Activated CD4-positive, alpha-beta T cell treated with anti-CD3 and anti-CD28 coated beads for 48 hours (primary cell): ENCODE measurements at places on chromosomes 1 and 21.

DNA sequence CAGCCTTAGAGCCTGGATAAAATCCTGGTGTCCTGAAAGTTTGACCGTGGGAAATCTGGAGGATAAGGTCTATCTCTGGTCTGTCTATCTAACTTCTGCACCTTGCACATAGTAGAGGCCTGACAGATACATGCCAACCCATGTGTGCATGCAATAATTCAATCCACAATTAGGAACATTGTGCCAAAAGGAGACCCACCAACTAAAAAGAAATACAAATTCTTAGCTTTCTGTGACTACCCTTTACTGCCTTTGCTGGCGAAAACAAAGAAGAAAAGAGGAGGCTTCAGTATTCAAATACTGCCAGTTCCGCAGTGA lies 381 bp upstream of the KLHL20 start:
- DNase-seq = no peak

GRCh38 chr1:111789666-111790316 lies 34.1 kb downstream of the DDX20 start:
- DNase-seq = no peak

DNA sequence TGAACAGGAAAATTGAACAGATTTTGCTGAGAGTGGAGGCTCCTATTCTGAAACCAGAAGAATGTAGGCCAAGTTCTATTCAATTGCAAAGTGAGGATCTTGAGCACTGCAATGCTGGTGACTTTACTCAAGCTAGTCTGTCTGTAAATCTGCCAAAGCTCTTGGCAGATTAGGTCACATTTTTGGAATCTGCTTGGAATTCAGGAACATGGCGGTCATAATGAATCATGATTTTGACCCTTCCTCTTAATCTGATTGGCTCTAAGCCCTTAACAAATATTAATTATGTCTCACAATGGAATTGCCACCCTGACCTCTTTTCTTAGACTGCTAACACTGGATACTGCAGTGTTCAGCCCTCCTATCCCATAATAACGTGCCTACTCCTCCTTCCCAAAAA lies 7.2 kb upstream of the GNG12 start:
- DNase-seq = no peak

DNA sequence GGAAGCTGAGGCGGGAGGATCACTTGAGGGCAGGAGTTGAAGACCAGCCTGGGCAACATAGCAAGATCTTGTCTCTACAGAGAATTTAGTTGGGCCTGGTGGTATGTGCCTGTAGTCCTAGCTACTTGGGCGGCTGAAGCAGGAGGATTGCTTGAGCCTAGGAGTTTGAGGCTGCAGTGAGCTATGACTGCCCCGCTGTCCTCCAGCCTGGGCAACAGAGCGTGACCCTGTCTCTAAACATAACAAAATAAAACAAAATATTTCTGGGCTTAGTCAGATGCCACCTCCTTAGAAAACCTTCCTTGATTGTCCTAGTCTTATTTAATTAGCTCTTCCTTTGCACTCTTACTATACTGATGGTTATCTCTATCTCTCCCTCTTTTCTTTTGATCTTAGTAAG lies 8.5 kb downstream of the TGFB2 start:
- no peak for DNase-seq

- no peak for DNase-seq
Measured at GRCh38 chr1:211677659-211678058, 2.2 kb upstream of the NEK2 start.

- no peak for DNase-seq
Measured at GRCh38 chr1:33532250-33532649, 59.8 kb downstream of the ZSCAN20 start.

GRCh38 chr1:3530926-3531818 lies 76.7 kb downstream of the ARHGEF16 start:
- DNase-seq = peak; percentile 81

DNA sequence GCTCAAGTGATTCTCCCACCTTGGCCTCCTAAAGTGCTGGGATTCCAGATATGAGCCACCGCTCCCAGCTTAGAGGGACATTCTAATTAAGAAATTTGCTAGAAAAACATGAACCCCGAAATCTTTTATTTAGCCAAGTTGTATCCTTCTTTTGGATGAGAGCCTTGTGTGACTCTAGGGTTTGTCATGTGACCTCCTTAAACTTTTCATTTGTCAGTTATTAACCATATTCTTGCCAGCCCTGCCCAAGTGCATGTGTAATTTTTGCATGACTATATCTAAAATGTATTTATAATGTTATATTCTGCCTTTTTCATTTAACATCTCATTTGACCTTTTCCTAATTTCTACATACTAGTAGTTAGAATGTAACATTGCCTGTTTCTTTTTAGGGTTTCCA lies 1.9 kb downstream of the UTP25 start:
- no peak for DNase-seq

DNA sequence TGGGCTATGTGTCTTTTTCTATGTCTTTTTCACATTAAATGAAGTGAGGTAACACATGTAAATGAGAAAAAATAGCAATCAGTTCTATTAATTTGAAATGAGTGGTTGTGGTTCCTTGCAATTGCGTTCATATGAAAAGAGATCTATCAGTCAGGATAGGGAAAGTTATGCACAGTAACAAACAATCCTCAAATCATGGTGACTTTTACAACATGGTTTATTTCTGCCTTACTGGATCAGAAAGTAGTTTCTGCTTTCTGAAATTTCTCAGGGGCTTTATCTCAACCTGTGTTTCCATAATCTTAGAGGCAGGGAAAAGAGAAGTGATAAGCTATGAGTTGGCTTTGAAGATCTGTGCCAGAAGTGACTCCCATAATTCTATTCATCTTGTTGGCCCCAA lies 39.0 kb downstream of the DOP1B start:
- DNase-seq = no peak

DNA sequence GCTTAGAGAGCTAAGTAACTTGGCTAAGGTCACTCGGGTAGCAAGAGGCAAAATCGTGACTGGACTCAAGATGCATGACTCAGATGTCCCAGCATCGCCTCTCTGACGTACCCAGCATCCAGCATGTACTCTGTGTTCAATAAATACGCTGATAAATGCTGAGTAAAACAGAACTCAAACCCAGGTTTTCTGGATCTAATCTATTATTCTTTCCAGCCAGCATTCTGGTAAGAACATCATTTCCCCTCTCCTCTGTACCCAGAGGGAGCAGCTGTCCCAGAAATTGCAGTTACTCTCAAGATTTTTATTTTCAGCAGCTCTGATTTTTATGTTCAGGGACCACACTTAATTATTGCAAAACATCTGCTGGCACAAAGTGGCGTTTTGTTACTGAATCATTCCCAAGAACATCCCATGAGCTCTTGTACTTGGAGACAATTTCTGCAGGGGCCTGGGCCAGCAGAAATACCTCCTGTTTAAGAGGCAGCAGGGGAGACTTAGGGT lies 249.0 kb downstream of the PRDM2 start:
- DNase-seq = no peak

DNA sequence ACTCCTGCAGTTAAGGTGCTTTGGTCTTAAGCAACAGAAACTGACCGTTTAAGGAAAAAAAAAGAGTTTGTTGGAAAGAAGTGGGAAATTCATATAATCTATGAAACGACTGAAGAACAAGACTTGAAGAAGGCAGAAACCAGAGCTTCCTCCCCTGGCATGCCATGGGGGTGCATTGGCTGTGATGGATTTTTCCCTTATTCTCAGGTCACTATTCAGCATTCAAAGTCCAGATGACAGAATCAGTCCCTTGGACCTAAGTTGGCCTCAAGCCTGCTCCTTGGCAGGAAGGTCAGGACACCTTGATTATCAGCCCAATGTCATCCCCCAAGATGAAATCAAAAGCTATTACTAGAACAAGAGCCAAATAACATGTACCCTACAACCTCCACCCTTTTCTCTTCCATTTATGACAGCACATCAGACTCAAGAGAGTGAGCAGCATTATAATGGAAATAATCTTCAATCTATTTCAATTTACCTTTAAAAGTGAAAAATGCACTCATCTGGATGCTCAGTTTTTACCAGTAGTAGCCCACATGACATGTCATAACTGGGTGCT lies 15.8 kb upstream of the TMEM9 start:
- no peak for DNase-seq

DNA sequence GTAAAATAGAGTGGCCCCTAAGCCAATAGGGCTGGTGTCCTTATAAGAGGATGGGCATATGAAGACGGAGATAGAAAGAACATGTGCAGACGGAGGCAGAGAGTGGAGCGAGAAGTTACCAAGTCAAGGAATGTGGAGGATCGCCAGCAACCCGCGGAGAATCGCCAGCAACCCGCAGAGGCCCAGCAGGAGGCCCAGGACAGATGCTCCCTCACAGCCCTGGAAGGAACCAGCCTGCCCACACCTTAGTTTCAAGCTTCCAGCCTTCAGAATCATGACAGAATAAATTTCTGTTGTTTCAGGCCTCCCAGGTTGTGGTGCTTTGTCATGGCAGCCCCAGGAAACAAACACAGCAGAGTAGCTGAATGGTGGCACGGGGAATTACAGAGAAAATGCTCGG lies 9.6 kb downstream of the CLDN14 start:
- no peak for DNase-seq

- no peak for DNase-seq
Measured at GRCh38 chr1:204545202-204545601, 29.0 kb downstream of the MDM4 start.

DNA sequence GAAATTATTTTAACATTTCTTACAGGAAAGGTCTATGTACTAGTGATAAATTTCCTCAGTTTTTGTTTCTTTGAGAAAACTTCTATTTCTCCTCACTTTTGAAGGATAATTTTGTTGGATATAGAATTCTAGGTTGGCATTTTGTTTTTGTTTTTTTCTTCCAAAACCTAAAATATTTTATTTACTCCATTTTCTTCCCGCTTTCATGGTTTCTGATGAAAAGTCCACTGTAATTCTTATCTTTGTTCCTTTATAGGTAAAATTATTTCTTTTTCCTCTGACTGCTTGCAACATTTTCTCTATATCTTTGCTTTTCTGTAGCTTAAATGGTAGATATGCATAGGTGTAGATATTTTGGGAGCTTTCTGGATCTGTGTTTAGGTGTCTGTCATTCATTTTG lies 153.9 kb upstream of the DSCAM start:
- DNase-seq = no peak

GRCh38 chr1:25786887-25787759 lies 12.9 kb upstream of the SELENON start:
- DNase-seq = no peak
